Gastrocnemius medialis (tissue), 4 donors: ENCODE measurements at places on chromosomes 2 and 18. TPM values are rescaled to one million over a fixed set of nuclear protein-coding genes. Genes with fewer than 3 reads are reported as not detected.

DNA sequence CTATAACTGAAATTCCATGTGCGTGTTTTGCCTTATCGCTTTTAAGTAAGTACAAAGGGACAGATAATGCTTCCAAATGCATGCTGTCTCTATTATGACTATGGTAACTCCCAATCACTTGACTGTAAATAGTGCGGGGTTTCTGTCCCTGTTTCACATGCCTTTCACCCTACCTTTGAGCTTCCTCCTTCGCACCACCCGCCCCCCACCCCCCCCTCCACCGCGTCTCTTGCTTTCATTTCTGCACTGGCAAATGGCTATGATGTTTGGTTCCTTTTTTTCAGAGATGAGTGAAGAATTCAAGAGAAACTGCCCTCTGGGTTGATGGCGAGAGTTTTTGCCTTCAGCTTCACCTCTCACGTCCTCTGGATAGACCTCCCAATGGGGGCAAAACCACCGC is 25.0 kb upstream of the SPP2 start:
- no peak for DNase-seq

GRCh38 chr2:28310107-28310506 is 82.6 kb upstream of the FOSL2 start:
- DNase-seq = no peak

GRCh38 chr2:219399716-219400478 is 12.2 kb upstream of the DNPEP start:
- no peak for DNase-seq

The TSN gene
- total RNA-seq = 31.8 TPM

The KCNE4 gene
- total RNA-seq = 2.0 TPM

DNA sequence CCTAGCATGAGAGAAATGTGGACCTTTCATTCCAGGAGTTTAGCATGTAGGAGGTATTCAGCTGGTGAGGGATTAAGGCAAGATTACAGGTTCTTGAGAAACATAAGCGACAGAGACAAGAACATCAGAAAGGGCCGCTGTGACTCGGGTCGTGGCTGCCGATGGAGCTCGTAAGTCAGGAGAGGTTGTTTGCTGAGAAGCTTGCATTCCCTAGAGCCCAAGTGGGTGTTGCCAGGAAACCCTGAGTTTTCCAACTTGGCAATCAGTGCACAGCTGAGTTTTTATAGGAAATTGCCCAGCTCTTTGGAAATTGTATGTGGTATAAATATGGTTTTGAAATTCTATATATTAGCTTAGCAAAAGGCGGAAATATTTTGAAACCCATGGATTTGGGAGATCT is 46.4 kb upstream of the CYP1B1 start:
- DNase-seq = no peak
